Central memory CD4-positive, alpha-beta T cell (primary cell): ENCODE measurements at places on chromosomes 16 and 17.

DNA sequence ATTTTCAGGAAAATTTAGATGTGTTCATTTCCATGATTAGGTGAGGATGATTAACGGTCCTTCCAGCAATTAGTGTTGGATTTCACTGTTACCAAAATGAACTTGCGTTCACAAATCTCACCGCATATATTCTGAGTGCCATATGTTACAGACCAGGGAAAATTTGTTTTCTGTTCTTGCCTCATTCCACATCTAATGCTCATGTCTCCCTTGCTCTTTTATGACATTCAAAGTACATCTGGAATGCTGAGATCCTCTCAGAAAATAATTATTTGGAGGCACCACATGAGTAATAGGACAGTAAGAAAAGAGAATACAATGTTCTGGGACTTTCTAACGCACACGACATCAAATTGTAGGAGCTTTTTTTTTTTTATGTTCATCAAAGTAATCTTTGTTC lies 406.5 kb downstream of the SHISA9 start:
- no peak for DNase-seq

- DNase-seq = no peak
Observed at GRCh38 chr17:50918933-50919296, 52.8 kb upstream of the TOB1 start.

DNA sequence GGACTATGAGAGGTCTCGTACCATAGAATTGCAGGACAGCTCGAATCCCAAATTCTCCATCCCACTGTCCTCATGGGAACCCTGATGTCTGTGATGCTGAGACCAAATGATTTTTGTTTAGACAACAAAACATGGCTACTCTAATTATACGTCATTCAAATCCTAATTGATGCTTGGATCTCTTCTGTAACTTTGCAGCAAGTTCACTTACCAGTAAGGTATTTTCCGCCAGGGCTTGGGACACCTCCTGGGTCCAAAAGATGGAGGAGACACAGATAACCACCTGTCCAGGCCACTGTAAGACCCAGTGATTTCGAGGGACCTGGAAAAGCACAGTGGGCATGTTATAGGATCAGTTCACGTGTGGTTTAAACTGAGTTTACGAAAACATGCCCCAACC lies 92.8 kb downstream of the DNAH3 start:
- no peak for DNase-seq

DNA sequence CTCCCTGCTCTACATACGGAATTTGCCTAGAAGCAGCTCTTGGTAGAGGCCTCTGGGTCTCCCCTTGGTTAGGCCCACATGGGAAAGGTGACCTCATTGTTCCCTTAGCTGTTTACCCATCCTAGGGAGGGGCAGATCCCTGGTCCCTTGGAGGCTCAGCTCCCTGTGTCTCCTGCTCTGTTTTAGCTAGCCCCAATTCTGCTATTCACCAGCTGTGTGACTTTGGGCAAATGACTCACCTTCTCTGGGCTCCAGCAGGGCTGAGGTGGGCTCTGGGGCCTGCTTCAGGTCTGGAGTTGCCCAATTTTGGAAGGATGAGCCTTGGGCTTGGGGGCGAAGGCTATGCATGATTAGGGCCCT lies 3.9 kb downstream of the ABCC3 start:
- DNase-seq = no peak

- no peak for DNase-seq
Observed at GRCh38 chr16:13957197-13958078, 37.5 kb downstream of the ERCC4 start.

DNA sequence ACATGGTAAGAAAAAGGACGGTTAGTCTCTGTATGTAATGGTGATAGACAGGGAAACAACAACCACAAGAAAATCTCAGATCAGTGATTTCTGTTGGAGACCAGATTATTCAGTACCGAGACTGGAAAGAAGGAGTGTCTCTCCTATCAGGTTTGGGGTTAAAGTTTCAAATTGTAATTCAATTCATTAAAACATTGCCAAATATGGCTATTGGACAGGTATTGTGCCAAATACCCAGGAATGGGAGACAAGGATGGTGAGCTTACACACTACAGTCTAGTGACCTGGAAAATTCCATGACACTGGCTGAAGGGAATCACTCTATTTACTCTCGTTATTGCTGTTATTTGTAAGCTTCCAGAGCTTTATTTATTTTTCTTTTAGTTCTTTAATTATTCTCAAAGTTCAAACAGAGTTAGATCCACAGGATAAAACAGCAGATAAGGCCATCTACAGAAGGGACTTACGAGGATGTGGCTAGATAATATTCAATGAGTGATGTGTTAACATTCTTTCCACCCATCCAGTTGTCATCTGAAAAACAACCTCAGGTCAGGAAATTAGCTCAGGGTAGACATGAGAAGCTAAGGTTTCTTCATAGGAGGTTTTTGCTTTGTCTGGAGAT lies 25.1 kb upstream of the MMD start:
- DNase-seq = no peak

- DNase-seq = no peak
Observed at GRCh38 chr16:3349175-3349574, 6.5 kb upstream of the OR2C1 start.

- no peak for DNase-seq
Observed at GRCh38 chr16:70774261-70774660, 26.7 kb downstream of the VAC14 start.

- DNase-seq = no peak
Observed at GRCh38 chr17:280216-280615, 72.4 kb downstream of the RPH3AL start.

DNA sequence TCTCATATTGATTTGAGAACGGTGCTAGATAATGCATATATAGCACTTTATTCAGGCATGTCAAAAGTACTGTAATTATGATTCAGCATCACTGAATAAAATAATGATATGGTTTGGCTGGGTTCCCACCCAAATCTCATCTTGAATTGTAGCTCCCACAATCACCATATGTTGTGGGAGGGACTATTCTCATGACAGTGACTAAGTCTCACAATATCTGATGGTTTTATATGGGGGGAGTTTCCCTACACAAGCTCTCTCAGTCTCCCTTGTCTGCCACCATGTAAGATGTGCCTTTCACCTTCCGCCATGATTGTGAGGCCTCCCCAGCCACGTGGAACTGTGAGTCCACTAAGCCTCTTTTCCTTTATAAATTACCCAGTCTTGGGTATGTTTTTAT lies 25.6 kb upstream of the LONP2 start:
- no peak for DNase-seq

GRCh38 chr16:49603956-49604355 lies 230.4 kb downstream of the C16orf78 start:
- DNase-seq = no peak

- DNase-seq = no peak
Observed at GRCh38 chr16:53886482-53887378, 182.8 kb downstream of the FTO start.

DNA sequence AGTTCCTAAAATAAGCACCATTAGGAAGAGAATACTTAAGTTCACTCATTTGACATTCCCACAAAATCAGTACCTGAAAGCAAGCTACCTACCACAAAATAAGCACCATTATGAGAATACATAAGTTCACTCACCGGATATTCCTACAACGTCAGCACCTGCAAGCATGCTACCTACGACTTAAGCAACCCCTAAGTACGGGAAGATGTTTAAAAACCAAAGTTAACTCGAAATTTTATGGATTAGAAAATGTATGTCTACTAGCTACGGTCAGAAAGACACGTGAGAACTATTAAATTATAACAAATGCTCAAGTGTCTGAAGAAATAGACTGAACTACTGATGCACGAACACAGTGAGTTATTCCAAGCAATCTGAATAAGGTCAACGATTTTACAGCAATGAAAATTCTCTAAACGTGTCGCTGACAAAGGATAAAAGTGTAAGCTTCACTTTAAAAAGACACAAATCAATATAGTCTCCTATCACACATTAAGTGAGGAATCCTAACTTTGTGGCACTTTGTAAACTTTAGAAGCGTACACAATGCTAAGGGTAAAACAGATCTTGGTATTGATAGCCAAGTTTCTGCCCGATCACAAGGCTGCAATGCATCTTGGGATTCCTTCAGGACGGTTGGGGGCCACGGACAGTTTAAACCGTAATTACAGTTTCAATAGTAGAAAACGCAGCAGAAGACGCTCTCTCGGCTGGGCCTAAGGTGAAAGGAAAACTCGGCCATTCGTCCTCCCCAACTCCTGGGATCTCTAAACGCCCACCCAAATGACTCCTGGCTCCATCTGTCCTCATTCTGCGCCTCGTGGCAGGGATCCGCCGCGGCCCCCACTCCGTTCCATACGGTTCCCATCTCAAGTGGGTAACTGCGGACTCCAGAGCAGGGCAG lies 1.3 kb downstream of the GSPT1 start:
- peak; percentile 56 for DNase-seq

DNA sequence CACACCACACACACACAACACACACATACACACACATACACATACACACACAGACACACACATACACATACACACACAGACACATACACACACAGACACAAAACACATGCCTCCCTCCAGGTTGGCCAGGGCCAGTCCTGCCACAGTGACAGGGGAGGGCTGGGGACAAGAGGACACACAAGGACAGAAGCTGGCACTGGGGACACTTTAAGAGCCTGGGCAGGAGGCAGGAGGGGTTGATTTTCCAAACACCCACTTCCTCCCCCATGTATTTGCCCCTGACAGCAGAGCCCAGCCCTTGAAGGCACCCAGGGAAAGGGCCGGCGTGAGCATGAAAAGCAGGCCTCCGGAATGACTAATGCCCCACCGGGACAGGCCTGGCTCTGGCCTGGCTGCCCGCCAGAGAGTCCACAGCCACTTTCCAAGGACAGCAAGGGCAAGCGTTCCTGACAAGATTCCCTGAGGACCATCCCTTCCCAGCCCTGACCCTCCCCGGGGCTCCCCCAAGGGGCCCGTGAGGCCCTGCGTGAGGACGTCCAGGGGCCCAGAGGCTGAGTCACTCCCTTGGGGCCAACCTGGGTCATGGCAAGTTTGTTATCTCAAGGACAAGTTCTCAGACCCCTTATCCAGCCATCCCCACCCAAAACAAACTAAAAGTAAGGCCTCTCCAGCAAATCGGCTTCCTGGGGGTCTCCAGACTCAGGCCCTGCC lies 235.6 kb downstream of the ZNF423 start:
- DNase-seq = no peak

DNA sequence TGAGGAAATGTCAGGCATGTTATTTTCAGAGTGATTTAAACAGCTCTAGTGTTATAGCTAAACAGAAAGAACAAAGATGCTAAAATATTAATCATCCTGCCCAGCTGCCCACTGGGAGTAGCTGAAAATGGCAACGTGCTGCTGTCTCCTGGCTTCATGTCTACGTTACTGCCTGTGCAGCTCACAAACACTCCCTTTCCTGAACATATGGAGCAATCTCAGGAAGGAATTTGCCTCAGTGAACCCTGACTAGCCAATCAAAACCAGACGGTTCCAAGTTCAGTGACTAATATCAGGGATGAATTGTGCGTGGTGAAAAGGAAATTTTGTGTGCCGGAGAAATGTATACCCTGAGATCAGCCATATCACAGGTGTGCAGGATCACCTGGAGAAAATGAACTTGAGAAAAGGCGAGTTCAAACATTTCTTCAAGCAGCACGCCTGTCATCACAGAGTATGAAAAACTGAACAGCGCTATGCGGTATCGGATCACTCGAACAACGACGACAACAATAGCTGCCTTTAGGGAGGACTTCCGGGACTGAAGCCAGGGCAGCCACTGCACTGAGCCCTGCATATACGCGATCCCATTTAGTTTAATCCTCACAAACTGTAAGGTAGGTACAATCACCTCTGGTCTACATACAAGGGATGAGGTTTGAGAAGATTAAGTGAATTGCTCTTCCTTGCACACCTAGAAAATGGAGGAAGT lies 110.3 kb downstream of the STX8 start:
- DNase-seq = no peak
